ENCODE measurements at places on chromosomes 5 and 9. TPM values are rescaled to one million over a fixed set of nuclear protein-coding genes. Genes with fewer than 3 reads are reported as not detected.
A peak's percentile ranks its signal among the peaks of the same experiment; 100 is the strongest.

The SPATA9 gene
- total RNA-seq: 0.28 TPM

The NLN gene
- total RNA-seq: 13.4 TPM

The CBY3 gene
- total RNA-seq: not detected

The RABEPK gene
- total RNA-seq: 12.7 TPM

DNA sequence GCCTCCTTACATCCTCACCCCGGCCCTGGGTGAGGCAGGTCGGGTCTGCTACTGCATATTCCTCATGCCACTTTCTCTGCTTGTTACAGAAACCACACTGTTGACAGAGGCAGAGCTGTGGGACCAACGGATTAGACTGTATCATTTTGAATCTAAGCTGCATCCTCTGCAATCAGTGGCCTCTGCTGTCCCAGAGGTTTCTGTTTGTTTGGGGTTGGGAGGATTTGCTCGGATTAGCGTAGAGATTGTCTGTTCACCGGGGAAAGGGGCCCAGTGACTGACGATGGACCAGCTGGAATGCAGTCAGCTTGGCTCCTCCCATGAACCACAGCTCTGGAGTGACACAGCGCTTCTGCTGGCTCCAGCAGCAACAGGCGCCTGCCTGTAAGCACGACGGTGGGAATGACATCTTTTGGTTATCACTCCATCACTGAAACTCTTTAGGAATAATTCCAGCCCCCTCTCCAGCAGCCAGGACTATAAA lies 37.3 kb upstream of the ADRA1B start:
- H3K27ac ChIP-seq: peak overlapping the region; percentile 86
- H3K27me3 ChIP-seq: no peaks in the 10 kb centered on the region
- H3K4me3 ChIP-seq: no peak overlapping the region
- no peaks in the 10 kb centered on the region for H3K36me3 ChIP-seq
- DNase-seq: no peak

The UNC13B gene
- total RNA-seq: 25.7 TPM

DNA sequence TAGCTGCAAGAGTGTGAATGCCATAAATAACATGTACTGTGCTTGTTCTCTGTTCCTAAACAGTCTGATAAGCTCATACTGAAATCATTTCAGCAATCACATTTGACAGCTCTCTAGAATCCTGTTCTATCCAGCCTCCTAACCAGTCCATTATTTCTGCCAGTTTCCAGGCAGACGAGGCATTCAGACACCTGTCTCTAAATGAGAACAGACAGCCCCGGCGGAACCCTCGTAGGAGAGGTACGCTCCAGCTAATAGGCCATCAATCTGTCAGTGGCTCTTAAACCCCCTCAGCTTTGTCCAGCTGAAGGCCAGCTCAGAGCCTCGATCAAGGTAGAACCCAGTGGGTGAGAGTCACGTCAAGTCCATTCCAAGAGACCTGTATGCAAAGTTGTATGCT lies 272.3 kb downstream of the GLIS3 start:
- H3K27me3 ChIP-seq: no peaks in the 10 kb centered on the region
- no peak overlapping the region for H3K4me3 ChIP-seq
- no peak for DNase-seq
- no peak overlapping the region for H3K27ac ChIP-seq
- no peaks in the 10 kb centered on the region for H3K36me3 ChIP-seq

The PPP2R2B gene
- total RNA-seq: 6.3 TPM

DNA sequence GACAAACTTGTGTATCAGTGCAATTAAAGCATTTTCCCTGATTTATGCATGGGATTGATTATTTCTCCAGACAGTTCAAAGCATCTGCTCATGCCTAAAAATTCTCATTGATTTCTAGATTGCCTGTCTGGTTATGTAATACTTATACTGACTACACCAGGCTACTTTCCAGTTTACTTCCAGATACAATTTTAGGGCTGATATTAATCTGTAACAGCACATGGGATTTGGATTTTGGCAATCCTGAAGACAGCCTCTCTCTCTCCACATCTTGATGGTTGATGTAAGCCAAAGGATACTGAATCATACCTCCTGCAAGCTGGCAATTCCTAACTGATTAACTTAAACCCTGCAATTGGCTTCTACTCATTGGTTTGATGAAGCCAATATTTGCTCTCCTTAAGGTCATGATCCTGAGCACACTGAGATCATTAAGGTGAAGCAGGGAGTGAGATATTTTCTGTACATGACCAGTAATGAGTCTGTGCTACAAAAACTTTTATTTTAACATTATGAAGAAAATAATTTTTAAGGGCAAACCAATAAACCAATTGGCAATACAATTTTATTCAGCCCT lies 25.7 kb upstream of the FBXL7 start:
- no peaks in the 10 kb centered on the region for H3K27me3 ChIP-seq
- no peaks in the 10 kb centered on the region for H3K36me3 ChIP-seq
- H3K4me3 ChIP-seq: no peak overlapping the region
- H3K27ac ChIP-seq: no peak overlapping the region
- H3K4me1 ChIP-seq: peaks cover 8% of the 10 kb centered on the region

GRCh38 chr9:117718085-117718484 lies 13.9 kb downstream of the TLR4 start:
- H3K36me3 ChIP-seq: no peaks in the 10 kb centered on the region
- no peak for DNase-seq
- no peak overlapping the region for H3K4me3 ChIP-seq
- no peaks in the 10 kb centered on the region for H3K27me3 ChIP-seq
- H3K27ac ChIP-seq: no peak overlapping the region

DNA sequence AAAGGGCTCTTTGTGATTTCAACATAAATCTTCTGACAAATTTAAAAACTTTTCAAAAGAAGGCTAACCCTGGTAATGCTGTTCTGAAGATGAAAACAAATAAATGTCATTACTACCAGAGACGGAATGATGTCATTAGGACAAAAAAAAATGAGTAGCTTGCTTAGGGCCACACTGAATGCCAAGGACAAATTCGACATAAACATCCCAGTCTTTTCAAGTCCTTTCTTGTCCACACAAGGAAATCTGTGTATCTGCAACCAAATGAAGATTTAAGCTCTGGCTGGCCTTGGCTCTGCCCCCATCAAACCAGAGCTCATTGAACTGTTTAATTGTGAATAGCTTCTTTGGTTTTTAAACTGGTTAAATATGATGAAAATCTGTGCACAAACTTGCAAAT lies 592.7 kb downstream of the TLE1 start:
- no peak overlapping the region for H3K27ac ChIP-seq
- no peaks in the 10 kb centered on the region for H3K4me1 ChIP-seq

The IL4 gene
- not detected for total RNA-seq

- H3K4me3 ChIP-seq: no peak overlapping the region
- no peaks in the 10 kb centered on the region for H3K36me3 ChIP-seq
- H3K27me3 ChIP-seq: no peaks in the 10 kb centered on the region
- DNase-seq: no peak
- H3K4me1 ChIP-seq: no peaks in the 10 kb centered on the region
These were observed 126.5 kb upstream of the GDNF start for GRCh38 chr5:37966291-37966690.

DNA sequence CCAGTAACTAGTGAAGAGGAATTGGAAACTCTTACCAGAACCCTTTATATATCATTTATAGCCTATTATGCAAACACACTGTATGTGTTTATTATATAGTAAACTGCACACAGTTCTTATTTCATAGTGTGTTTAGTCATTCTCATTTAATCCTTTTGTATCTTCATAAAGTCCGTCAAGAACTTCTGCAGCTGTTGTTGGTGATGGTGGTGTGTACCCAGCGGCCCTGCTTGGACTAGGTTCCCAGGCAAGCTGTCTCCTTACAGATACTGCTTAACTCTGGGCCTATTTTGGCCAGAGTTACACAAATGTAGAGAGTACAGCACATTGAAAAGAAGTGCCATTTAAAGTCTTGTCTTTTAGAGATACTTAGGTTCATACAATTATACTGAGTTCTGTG lies 231.9 kb downstream of the NDUFS4 start:
- no peak for DNase-seq
- H3K4me3 ChIP-seq: no peak overlapping the region
- H3K27ac ChIP-seq: no peak overlapping the region
- no peaks in the 10 kb centered on the region for H3K4me1 ChIP-seq

DNA sequence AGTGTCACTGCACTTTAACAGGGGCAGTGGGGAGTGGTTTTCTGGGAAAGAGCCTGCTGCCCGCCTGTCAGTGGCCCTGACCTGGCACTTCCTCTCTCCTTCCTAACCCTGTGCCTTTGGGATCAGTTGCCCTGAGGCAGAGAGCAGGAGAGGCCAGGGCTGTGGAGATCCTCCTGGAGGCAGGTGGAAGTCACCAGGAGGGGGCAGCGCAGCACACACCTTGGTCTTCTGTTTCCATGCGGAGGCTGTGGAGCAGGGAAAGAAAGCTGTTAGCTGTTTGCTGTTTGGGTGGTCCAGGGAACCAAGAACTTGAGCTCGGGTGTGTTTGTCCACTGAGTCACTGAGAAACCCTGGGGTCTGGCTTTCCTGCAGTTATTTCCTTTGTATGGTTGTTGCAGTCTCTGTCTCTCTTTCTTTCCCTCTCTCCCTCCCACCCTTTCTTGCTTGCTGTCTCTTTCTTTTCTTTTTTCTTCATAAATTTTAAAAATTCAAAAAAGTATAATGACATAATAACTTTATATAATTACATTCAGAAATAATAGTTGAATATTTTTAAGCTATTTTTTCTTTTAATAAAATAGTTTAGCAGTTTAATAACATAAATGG lies 28.1 kb downstream of the NTRK2 start:
- no peaks in the 10 kb centered on the region for H3K36me3 ChIP-seq
- DNase-seq: peak; percentile 56
- no peak overlapping the region for H3K4me3 ChIP-seq
- no peak overlapping the region for H3K27ac ChIP-seq
- H3K4me1 ChIP-seq: no peaks in the 10 kb centered on the region

DNA sequence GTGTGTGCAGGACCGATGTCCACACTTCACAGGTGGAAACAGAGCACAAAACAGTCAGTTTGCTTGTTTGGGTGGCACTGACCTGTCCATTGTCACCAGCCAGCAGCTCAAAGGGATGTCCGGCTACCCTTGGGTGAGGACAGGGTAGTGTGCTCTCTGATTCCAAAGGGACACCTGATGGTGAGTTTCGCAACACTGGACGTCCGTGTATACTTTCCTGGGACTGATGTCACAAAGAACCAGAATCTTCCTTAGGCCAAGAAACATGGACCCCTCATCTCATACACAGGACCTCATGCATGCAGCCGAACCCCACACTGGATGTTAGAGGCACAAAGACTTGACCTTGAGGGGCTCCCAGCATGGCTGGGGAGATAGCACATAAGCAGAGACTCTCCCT lies 22.2 kb upstream of the CPLX2 start:
- H3K4me3 ChIP-seq: no peak overlapping the region
- no peak overlapping the region for H3K27ac ChIP-seq
- no peaks in the 10 kb centered on the region for H3K4me1 ChIP-seq
- H3K36me3 ChIP-seq: no peaks in the 10 kb centered on the region
- H3K27me3 ChIP-seq: peaks cover 3% of the 10 kb centered on the region
- no peak for DNase-seq

- H3K36me3 ChIP-seq: no peaks in the 10 kb centered on the region
- H3K4me3 ChIP-seq: no peak overlapping the region
- H3K4me1 ChIP-seq: peaks cover 2% of the 10 kb centered on the region
- DNase-seq: no peak
- H3K27ac ChIP-seq: no peak overlapping the region
These were observed 56.4 kb downstream of the BARX1 start for GRCh38 chr9:93898502-93899426.

All from liver (tissue), 10 donors.